ENCODE measurements at places on chromosomes 5 and 9.

- no peak for DNase-seq
These were observed 87.1 kb downstream of the HMHB1 start for GRCh38 chr5:143898916-143899591.

DNA sequence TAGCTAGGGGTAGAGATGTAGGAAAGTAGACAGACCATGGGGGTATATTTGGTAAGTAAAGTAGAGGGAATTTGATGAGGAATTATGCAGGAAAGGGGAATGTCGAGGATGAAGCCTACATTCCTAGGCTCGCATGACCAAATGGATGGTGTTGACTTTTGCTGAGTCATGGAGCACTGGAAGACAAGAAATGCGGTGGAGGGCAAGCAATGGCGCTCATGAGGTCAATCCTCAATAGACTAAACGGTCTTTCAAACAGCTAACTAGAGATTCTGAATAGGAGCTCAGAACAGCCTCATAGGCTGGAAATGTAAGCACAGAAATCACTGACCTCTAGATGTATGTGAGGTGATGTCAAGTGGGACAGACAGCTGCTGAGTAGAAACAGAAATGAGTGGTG, 50.7 kb upstream of the FST start:
- no peak for DNase-seq

DNA sequence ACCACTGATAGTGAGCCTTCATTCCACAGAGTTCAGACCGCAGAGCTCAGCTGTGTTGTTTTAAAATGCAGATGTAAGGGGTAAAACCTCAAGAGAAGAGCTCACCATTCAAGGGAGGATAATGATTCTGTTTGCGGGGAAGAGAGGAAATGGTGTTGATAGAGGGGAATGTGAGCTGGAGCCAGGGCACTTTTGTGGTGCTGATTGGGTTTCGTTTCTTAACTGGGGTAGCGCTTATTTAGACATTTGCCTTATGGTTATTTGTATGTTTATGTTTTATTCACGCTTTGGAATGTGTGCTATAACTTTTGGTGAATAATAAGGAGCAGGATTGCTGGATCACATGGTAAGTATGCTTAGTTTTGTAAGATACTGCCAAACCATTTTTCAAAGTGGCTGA, 42.5 kb downstream of the STXBP1 start:
- no peak for DNase-seq

GRCh38 chr5:15598294-15598902, 98.4 kb downstream of the FBXL7 start:
- peak; percentile 10 for DNase-seq

DNA sequence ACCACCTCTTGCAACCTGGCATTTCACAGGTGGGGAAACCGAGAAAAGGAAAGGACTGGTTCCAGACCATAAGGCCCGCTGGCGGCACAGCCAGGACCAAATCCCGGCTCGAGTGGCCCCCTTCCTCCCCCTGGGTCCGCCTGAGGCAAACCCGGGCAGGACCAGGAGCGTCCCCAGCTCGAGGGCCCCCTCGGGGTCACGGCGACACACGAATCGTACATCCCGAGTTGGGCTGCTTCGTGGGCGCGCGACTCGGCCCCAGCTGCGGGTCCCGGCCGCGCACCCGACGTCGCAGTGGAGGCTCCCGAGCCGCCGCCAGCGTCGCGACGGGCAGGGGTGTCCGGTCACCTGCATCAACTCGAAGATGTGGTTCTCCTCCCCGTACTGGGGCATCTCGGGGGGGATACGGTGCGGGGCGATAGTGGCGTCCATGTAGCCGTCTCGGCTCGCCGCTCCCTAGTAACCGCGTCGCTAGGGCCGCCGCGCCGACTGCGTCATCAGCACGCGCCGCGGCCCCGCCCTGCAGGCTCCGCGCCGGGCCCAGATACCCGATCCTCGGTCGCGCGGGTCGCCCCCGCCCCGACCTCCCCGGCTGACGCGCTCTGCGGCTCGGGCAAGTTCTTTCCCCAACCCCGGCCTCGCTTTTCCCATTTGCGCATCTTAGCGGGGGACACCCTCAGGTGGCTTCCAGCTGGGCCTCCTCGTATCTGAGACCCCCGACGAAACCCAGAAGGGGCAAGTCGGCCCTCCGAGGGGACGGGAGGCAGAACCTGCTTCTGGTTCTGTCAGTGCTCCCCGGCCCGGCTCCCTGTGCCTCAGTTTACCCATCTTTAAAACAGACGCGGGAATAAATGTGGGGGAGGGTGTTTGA, at the start of gene AK8:
TSS of gene AK8 (minus strand) at position 461 of the 871 bp plus-strand sequence. CDS start at position 432, 29 bp downstream.
- peak; percentile 50 for DNase-seq

DNA sequence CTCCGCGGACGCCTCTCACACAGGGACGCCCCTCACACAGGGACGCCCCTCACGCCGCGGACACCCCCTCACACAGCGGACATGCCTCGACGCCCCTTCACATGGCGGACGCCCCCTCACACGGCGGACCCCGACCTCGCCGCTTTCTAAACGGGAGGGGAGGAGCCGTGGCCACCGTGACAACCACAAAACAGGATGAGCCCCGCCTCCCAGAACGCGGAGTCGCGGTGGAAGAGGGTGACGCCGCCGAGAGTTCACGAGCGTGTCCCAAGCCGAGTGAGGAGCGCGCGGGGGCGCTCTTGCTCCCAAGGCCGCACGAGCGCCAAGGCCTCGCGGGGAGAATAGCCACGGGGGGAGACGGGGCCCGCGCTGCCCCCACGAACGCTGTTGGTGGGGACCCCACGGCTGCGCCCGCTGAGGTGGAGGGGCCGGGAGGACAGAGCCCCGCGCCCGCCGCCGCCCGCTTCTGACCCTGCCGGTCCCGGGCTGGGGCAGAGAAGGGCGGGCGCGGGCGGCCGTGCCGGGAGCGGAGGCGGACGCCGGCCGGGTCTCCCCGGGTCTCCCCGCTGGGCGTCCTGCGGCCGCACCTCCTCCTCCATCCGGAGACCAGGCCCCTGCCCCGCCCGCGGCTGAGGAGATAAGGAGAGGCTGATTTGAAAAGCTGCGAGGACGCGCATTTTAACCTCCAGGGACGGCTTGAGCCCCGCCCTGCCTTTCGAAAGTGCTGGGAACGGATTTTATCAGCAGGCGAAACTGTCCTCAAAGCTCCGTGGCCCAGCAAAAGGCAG, 3.9 kb upstream of the NKD2 start:
- DNase-seq: peak; percentile 89

DNA sequence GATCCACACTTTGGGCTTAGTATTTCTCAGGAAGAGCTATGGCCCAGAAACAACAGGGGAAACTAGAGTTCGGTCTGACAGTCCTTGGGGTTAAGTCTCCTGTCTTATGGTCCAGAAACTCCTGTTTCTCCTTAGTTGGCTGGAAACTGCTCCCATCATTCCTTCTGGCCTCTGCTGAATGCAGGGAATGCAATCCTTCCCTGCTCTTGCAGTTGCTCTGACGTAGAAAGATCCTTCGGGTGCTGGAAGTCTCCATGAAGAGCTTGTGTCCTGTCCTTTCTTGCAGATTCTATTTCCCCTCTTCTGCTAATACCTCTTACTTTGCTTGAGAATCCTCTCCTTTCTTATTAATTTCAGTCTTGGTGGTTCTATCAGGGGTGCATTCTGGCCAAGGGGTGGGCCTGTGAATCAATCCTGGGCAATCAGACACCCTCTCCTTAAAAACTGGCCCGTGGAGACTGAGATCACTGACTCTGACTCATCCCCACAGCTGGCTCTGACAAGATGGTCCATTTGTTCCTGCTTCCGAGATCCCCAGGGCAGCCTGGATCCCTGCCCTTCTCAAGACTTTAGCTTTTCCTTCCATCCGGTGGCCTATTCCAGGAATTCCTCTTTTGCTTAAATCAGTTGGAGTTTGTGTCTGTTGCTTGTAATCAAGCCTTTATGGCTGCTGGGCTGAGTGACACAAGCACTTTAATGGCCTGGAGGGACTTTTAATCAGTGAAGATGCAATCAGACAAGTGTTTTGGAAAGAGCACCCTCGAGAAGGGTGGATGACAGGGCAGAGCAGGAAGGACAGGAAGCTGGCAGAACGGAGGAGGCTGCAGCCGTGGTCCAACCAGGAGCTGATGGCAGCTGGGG, 23.7 kb downstream of the PTGS1 start:
- DNase-seq: no peak

- DNase-seq: no peak
These were observed 37.9 kb downstream of the ARPC5L start for GRCh38 chr9:124899845-124900244.

DNA sequence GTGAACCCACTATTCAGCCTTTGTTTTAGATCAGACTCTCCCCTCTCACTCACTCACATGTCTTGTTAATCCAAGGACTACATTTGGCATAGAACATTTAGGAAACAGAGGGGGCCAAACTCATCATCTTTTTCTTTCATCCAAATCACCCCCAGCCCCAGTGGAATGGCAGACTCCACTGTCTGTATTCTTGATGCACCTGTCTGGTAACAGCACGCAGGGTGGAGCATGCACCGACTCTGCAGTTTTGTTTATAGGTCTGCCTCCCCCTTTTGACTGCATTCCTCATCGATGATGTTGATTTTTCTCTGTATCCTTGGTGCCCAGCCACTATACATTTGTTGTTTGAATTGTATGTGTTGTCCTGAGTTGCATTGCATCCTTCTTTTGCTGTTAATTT, 66.0 kb downstream of the ANGPTL2 start:
- DNase-seq: no peak

DNA sequence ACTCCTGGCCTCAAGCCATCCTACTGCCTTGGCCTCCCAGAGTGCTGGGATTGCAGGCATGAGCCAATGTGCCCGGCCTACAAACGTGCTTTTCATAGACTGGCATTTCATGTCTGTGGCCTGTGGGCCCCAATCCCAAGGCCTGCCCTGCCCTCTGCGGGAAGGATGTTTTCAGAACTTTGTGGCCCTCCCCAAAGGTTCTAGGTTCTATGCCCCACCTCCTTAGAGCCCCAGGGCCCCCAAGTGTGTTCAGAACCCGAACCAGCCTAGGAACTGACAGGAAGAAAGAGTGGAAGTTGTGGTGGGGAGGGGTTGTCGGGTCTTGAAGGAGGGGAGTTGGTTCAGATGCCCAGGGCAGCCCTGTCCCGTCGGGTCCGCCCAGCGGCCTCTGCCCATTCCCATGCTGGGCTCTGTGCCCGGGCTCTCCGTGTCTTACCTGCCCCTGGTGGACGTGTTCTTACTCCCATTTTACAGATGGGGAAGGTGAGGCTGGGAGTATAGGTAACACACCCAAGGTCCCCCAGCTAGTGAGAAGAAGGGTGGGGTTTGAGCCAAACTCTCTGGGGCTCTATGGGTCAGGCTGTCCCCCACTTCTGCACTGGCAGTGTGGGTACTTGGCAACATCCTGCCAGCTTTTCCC, 175.8 kb upstream of the IER5L start:
- no peak for DNase-seq

- no peak for DNase-seq
These were observed 178.5 kb downstream of the RAB3C start for GRCh38 chr5:58761407-58761806.

DNA sequence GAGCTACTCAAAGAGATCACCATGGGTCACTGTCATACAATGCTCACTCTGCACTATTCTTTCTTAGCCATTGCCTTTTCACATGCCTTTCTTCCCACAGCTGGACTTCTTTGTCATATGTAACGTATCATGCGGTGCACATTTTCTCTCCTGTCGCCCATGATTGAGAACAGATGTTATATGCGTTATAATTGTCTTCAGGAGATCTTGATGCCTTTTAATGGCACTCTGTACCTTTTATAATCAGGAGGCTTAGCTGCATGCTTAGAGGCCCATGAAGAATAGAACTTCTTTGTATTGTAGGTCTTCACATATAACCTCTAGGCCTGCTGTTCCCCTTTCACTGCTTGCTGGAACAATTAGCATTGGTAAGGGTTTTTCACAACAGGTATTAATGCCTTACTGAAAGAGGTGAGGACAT, 436.1 kb downstream of the CDH10 start:
- no peak for DNase-seq

DNA sequence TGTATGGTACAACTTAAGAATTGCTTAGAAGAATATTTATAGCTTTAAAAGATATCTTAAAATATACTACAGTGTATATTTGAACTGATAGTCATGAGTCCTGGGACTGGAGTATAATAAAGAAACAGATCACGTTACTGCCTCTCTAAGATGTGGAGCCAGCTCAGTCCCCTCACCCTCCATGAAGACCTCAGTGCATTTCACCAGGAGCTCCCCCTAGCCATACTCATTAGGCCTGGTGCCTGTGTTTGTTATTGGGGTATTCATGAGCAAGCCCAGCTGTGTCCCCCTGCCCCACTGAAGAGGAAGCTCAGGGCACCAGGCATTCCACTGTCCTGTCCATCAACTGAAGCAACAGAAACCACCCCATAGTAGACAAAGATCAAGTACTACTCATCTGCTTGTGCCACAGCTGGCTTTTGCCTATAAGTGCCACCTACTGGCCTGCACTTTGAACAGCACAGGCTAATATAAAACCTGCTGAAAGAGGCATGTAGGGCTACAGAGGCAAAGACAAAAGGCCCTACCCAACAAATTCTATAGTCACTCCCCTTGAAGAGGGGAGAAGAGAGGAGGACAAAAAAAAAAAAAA, 850.2 kb upstream of the NUDT12 start:
- peak; percentile 12 for DNase-seq

- DNase-seq: no peak
These were observed 129.6 kb downstream of the IZUMO3 start for GRCh38 chr9:24416136-24416535.

- DNase-seq: no peak
These were observed 441.7 kb downstream of the PRELID2 start for GRCh38 chr5:145393426-145393825.
